ENCODE measurements at places on chromosomes 11 and 22.

DNA sequence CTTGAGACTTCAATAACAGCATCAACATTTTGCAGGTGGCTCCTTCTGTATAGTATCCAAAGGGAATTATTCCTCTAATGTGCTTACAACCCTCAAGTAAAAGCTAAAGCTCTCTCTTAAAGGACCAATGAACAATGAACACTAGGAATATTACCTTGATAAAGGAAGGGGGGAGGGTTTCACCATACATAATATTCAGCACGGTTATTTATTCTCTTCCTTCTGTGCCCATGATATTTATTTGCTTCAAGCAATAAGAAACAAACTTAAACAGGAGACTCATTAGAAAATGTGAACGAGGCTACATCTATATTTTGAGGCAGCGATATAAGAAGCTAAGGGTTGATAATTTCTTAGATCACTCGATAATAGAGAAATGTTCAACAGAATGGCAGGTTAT lies 21.2 kb downstream of the BLID start:
- no peak for DNase-seq

GRCh38 chr11:118005224-118006152 lies 19.3 kb downstream of the IL10RA start:
- no peak for DNase-seq

DNA sequence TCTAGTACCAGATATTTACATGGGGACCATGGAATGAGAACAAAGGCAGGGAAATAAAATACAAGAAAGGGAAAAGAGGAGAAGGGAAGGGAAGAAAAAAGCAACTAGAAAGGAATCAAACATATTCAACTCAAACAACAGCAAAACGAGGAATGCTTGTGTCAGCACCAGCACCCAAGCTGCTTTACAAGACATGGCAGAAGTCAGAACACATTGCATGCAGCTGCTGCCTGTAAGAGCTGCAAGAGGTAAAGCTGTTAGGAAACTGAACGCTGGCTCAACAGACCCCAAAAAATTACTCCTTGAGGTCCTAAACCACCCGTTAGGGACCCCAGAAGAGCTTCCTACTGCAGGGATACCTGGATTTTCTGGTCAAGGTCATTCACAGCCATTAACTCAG lies 296.9 kb downstream of the OPCML start:
- no peak for DNase-seq

GRCh38 chr11:15845261-15845660 lies 511.1 kb downstream of the SOX6 start:
- DNase-seq, result no peak

- peak; percentile 4 for DNase-seq
These were observed 2.5 kb upstream of the PYGM start for GRCh38 chr11:64762277-64762673.

DNA sequence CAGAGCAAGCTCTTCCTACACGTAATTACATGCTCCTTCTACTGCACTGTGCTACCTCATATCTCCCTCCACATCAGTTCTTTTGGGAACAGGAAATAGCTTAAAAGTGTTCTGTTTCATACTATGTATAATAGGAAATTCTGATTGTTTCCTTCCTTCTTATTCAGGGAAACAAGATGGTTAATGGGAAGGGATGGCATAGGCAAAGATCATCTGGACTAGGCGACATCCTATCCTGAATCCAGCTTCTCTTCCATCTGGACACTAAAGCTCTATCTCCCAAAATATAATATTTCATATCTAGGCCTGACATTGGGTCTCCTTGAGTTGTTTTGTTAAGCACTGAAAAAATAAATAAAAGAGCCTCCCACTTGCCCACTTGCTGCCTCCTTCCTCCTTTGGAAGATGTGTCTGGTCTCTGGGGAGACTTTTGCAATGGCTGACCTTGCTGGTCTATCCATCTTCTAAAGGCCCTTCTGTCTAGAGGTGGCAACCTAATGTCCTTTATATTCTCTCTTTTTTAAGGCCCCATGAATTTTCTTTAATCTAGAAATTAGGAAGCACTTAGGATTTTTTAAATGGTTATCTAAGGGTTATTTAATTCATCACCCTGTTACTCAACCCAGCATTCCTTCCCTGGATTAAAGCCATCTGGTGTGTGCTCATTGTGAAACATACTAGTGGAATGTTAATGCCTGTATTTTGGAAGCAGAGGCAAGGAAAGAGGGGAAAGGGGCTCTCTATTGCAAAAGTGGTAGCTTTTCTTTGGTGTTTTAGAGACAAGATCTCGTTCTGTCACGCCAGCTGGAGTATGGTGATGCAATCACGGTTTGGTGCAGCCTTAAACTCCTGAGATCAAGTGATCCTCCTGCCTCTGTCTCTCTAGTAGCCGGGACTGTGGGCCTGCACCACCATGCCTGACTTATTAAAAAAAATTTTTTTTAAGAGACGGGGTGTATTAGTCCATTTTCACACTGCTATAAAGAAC lies 20.6 kb downstream of the CLMP start:
- DNase-seq, result peak; percentile 31

DNA sequence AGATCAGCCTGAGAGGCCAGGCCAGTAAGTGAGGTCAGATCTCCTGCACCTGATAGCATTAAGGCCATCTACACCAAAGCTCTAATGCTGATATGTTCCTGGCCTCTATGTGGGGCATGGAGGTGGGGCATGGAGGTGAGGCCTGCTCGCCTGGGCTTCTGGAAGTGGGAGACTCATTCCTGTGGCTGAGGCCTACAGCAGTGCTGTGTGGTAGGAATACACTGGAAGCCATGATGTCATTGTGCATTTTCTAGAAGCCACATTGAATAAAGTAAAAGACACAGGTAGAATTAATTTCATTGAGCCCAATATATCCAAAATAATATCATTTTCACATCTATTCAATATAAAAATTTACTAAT lies 2.7 kb downstream of the PNPLA3 start:
- no peak for DNase-seq

- DNase-seq, result no peak
These were observed 179.6 kb upstream of the ISX start for GRCh38 chr22:34886391-34886790.

DNA sequence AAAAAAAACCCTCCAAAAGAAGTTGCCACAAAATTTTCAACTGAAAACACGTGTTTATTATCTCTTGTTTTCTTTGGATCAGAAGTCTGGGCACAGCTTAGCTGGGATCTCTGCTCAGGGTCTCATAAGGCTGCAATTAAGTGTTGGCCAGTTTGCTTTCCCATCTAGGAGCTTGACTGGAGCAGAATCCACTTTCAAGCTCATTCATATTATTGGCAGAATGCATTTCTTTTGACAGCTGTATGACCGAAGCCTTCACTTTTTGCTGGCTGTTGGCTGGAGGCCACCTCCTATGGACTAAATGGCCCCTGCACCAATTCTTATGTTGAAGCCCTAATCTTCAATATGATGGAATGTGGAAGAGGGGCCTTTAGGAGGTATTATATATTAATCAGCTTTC lies 139.6 kb downstream of the DDX10 start:
- no peak for DNase-seq

GRCh38 chr11:64868904-64869570 lies 9.4 kb downstream of the EHD1 start:
- peak; percentile 87 for DNase-seq

- DNase-seq, result peak; percentile 48
These were observed 90.4 kb upstream of the BIRC3 start for GRCh38 chr11:102226702-102227490.

GRCh38 chr11:33691066-33691864 lies 9.4 kb downstream of the C11orf91 start:
- no peak for DNase-seq

DNA sequence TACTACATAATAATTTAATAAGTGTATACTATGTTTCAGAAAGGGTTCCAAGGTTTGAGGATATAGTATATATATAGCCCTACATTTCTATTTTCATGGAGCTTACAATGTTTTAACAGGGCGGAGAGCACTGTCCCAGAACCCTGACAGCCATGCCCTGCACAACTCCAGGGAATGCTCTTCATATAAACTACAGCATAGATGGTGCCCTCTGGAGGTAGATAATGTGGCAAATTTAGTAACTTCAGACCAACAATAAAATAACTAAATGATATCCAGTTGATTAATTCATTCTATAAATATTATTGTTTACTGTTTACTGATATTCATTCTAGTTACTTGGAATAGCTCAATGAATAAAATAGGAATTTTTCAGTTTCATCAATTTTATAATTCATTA lies 693.7 kb upstream of the CCDC179 start:
- no peak for DNase-seq

DNA sequence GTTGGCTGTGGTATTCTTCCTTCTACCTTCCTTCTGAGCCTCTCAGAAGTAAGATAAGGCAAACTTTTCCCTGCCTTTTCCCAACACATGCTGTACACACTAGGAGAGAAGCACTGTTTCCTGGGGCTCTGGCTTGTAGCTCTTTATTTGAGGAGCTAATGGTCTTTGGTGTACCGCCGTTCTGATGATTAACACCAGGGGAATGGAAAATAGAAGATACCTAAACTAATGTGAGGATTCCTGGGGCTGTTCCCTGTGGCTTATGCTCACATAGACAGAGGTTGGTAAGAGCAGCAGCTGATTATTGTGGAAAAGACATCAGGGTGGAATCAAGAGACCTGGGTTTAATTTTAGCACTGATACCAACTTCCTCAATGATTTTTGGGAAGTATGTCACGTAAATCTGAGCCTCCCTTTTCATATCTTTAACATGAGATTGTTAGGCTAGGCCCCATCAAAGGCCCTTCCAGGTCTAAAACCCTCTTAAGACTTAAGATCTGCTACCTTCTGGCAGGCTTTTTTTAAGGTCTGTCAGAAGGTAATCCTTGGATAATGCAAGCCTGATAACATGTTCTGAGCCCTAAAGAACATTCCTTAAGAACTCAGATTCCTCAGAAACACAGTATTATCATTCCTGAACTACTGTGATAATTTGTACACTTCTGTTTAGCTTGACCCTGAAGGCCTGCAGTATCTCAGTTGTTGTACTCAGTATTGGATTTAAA lies 24.8 kb upstream of the RCE1 start:
- no peak for DNase-seq

- DNase-seq, result no peak
These were observed 48.8 kb downstream of the NAT10 start for GRCh38 chr11:34154059-34154875.

DNA sequence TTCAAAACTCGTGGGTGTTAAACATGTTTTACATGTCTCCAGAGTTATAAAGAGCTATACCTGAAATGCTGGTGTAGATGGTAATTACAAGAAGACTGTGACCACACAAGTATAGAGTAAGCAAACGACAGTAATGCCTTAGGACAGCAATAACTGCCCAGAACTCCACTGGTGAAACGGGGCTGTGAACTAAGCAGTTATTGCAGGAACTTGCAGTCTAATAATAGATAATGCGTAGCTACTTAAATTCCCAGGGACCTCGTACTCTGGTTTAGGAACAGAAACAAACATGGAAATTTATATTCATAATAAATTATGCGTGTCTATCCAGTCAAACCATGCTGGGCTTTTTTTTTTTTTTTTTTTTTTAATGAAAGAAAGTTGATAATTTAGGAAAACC lies 24.9 kb upstream of the TP53AIP1 start:
- no peak for DNase-seq

DNA sequence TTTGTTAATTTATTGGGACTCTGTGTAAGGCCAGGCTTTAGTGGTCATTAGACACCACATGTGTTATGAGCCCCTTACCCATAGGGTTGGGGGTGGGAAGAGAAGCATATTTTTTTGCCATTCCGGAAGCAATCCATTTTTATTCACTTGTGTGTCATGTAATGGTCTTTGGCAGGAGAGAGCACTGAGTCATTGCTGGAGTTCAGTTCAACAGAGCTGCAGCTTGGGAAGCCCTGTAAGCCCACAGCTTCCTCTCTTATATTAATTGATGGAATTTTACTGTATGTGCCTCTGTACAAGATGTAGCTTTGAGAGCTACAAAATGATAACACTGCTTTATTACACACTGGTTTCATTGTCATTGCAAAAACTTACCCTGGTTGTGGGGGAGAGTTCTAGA lies 177.3 kb upstream of the SORL1-AS1 start:
- peak; percentile 23 for DNase-seq

DNA sequence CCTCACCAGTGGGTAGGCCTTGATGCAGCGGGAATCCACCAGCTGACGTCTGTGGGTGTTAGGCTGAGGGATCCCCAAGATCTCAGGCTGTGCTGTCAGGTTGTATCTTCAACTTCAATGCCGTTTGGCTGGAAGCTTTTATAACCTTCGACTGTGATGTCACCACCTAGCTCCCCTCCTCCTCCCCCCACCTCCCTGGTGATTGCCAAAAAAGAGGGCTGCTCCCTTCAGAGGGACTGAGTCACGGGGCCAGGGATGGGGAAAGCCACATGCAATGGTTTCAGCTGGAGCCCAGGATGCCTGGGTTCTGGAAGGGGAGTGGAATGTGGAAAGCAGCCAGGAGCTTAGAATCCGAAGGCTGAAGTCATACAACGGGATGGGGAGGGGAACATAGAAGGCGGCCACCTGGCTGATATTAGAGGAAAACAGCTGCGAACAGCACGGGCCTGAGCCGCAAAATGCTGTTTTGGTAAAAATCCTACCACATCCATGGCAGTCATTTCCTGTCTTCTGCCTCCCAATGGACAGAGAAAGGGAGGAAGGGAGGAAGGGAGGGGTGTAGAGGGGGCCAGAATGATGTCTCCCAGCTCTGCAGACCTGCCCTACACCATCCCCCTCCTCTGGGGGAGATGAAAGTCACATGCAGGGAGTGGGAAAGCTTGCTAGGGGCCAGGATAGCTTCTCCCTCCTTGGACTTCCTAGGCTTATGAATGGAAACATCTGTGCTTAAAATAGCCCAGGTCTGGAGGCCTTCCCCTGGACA lies at the start of gene LRRN4CL:
TSS of gene LRRN4CL (minus strand) at position 110 of the 763 bp plus-strand sequence. CDS start 1,022 bp downstream, outside the sequence.
- peak; percentile 46 for DNase-seq

GRCh38 chr11:2436013-2436520 lies 8.2 kb downstream of the TRPM5 start:
- no peak for DNase-seq

- peak; percentile 9 for DNase-seq
These were observed 303.5 kb upstream of the ANO3 start for GRCh38 chr11:26028393-26028911.

- DNase-seq, result peak; percentile 49
These were observed 11.3 kb downstream of the SHANK2 start for GRCh38 chr11:71240865-71241691.

Data from urothelium cell line (cell line).